ENCODE measurements at places on chromosomes 7 and 10.

- peaks cover 3% of the 10 kb centered on the region for H3K4me1 ChIP-seq
- DNase-seq: no peak
- no peaks in the 10 kb centered on the region for H3K27me3 ChIP-seq
- H3K4me3 ChIP-seq: no peak overlapping the region
- no peaks in the 10 kb centered on the region for H3K36me3 ChIP-seq
Measured at GRCh38 chr7:25244254-25245033, 16.2 kb upstream of the NPVF start.

GRCh38 chr10:29136411-29136810, 152.5 kb upstream of the LYZL1 start:
- no peaks in the 10 kb centered on the region for H3K4me1 ChIP-seq
- no peak for DNase-seq
- H3K27ac ChIP-seq: no peak overlapping the region
- H3K27me3 ChIP-seq: no peaks in the 10 kb centered on the region
- H3K4me3 ChIP-seq: no peak overlapping the region
- H3K36me3 ChIP-seq: no peaks in the 10 kb centered on the region

- DNase-seq: no peak
- peaks cover 7% of the 10 kb centered on the region for H3K4me1 ChIP-seq
- no peak overlapping the region for H3K27ac ChIP-seq
- H3K4me3 ChIP-seq: no peak overlapping the region
Measured at GRCh38 chr7:84274029-84274638, 79.5 kb upstream of the SEMA3A start.

DNA sequence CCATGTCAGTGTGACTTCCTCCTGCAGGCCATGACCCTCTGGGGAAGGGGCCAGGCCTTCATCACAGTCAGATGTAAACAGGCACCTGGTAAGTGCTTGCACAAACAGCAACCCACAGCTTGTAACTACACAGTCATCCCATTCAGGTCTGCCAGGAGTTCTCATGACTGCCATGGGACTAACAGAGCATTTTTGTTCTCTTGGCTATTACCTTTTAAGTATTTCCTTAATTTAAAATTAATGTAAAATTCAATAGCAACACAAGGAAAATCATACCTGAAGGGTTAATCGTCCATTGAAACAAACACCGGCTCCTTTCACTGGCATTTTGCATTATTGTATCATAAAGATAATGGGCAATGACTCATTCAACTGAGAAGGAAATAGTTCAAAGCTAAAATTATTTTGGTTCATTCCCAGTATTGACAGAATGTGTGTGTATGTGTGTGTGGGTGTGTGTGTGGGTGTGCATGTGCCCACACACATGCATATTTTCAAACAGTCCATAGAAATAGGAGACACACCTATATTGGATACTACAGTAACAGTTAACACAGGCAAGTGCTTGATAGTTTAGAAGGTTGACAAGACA, 307.9 kb downstream of the WDR11 start:
- no peak overlapping the region for H3K27ac ChIP-seq
- peaks cover 4% of the 10 kb centered on the region for H3K36me3 ChIP-seq
- no peak for DNase-seq
- H3K27me3 ChIP-seq: no peaks in the 10 kb centered on the region
- no peak overlapping the region for H3K4me3 ChIP-seq

DNA sequence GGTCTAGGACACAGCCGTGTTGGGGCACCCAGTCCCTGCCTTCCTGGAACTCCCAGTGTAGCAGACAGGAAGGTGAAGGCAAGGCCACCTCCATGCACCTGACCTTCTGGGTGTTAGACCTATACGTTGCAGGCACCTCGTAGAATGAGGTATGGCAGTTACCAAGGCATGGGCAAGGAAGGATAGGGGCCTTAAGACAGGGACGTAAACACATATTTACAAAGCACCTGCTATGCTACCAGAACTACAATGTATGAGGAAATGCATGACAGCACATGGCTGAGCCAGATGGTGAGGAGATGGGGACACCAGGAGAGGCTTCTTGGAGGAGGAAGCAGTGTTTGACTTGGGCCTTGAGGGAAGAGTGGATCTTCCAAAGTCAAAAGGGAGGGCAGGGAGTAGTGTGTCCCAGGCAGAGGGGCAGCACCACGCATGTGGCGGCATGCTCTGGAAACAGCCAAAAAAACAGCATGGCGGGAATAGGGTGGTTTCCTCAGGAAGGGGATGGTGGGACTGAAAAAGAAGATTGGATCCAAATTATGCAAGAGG, 231.2 kb downstream of the FANK1 start:
- H3K4me1 ChIP-seq: peaks cover 8% of the 10 kb centered on the region
- no peaks in the 10 kb centered on the region for H3K36me3 ChIP-seq
- H3K27ac ChIP-seq: no peak overlapping the region
- no peak for DNase-seq

DNA sequence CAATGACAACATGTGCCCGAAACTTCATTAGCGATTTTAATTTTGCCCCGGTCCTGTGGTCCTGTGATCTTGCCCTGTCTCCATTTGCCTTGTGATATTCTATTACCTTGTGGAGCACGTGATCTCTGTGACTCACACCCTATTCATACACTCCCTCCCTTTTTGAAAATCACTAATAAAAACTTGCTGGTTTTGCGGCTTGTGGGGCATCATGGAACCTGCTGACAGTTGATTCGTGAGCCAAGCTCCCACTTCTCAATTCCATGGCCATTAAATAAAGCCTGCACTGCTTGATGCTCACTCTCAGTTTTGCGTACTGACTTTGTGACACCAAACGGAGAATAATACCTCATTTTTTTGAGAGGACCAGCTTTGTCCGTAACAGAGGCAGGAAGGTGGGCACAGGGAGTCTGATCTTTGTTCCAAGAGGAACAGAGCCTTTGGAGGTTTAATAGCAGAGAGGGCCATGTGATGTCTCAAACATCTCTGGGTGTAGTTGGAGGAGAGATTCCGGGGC, 3.8 kb upstream of the ADAMTS14 start:
- H3K27ac ChIP-seq: no peak overlapping the region
- peaks cover 7% of the 10 kb centered on the region for H3K36me3 ChIP-seq
- H3K27me3 ChIP-seq: peaks cover 3% of the 10 kb centered on the region
- DNase-seq: no peak

- H3K4me3 ChIP-seq: no peak overlapping the region
- H3K4me1 ChIP-seq: no peaks in the 10 kb centered on the region
- no peaks in the 10 kb centered on the region for H3K36me3 ChIP-seq
- no peak overlapping the region for H3K27ac ChIP-seq
Measured at GRCh38 chr10:114748241-114748640, 73.3 kb upstream of the FHIP2A start.

- H3K27ac ChIP-seq: no peak overlapping the region
- peaks cover 2% of the 10 kb centered on the region for H3K4me1 ChIP-seq
- H3K36me3 ChIP-seq: peaks cover 5% of the 10 kb centered on the region
- H3K27me3 ChIP-seq: peaks cover 46% of the 10 kb centered on the region
- H3K4me3 ChIP-seq: no peak overlapping the region
Measured at GRCh38 chr7:27164367-27165088, 809 bp downstream of the HOXA9 start.

DNA sequence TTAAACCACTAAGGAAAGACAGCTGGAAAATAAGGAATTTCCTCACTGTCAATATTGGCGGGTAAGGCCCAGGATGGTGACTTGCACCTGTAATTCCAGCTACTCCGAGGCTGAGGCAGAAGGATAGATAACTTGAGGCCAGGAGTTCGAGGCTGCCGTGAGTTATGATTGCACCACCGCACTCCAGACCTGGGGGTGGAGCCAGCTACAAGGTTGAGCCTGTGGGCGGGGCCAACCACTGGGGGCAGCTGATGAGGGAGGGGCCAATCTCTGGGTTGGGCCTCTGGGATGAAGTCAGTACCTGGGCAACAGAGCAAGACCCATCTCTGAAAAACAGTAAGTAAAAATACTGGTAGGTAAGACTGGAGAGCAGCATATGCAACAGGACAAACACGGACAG, 80.1 kb upstream of the ADO start:
- no peak for DNase-seq

GRCh38 chr7:111006040-111006439, 84.9 kb upstream of the LRRN3 start:
- H3K27ac ChIP-seq: no peak overlapping the region
- no peaks in the 10 kb centered on the region for H3K36me3 ChIP-seq
- no peaks in the 10 kb centered on the region for H3K27me3 ChIP-seq
- H3K4me3 ChIP-seq: no peak overlapping the region

- H3K27me3 ChIP-seq: peaks cover 13% of the 10 kb centered on the region
- H3K4me3 ChIP-seq: no peak overlapping the region
- H3K4me1 ChIP-seq: no peaks in the 10 kb centered on the region
- H3K36me3 ChIP-seq: no peaks in the 10 kb centered on the region
Measured at GRCh38 chr10:47331954-47332353, 9.7 kb downstream of the GDF2 start.

DNA sequence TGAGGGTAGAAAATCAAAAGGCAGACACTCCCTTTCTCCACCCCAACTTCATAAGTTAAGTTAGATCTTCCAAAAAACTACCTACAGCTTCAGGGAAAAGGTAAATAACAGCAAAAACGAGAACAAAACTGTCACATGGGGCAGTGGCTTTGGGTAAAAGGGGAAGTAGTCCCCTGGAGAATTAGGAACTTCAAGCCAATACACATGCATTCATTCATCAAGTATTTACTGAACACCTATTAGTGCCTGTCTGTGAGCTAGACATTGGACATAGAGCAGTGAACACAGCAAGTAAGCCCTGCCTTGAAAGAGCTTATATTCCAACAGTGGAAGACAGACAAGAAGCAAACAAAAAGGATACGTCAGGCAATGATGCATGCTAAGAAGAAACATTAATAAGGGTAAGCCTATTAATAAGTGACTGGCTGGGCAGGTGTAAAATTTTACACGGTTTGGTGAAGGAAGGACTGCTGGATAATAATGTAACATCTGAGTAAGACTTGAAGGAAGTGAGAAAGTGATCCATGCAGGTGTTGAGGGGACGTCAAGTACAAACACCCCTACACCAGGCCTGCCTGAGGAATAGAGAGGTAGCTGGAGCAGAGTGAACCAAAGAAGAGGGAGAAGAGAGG, 69.6 kb upstream of the RAPGEF5 start:
- H3K36me3 ChIP-seq: no peaks in the 10 kb centered on the region

DNA sequence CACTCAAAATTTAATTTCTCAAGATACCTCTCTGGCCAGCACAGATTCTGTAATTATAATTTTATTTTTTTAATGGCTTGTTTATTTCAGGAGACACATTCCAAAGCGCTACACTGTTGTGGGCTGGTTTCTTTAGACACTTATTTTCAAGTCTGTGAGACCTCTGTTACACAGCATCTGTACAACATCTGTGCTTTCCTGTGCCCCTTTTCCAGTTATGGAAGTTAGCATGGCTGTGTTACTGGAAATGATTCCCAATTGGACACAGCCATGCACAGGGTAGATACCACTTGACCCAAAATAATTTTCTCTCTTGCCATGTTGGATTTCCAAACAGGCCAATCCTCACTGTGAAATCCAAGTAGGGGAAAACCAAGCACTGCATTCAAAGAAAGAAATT, 172.3 kb upstream of the ADCY1 start:
- H3K4me3 ChIP-seq: no peak overlapping the region
- no peak overlapping the region for H3K27ac ChIP-seq
- no peak for DNase-seq
- H3K27me3 ChIP-seq: peaks cover 4% of the 10 kb centered on the region

DNA sequence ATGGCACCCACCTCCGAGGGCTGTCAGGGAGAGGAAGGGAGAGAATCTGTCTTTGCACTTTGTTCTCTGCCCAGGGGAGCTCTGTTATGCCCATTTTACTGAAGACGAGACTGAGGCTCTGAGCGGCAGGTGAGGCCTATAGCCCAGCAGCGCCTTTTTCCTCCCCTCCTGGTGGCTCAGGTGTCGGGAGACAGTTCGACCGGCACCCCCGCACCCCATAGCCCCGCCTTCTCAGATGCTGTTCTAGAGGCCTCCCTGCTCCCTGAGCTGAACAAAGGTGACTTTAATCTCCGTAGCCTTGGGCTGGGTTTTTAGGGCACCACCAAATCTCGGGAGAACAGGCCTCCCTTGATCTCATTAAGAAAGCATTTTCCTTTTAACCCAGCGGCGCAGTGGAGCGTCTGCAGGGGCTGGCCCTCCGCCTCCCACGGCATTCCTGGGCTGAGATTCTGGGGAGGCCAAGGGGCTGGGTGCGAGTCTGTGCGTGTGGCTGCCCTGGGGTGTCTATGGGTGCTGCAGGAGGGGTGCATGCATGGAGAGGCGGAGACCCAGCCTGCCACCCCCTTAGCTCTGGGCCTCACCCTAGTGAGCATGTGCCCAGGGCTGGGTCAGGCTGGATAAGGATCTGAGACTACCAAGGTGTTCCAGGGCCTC, 3.3 kb downstream of the LFNG start:
- DNase-seq: no peak
- peak overlapping the region; percentile 66 for H3K27ac ChIP-seq
- H3K4me1 ChIP-seq: peaks cover 11% of the 10 kb centered on the region
- H3K4me3 ChIP-seq: peak overlapping the region; percentile 81
- no peaks in the 10 kb centered on the region for H3K36me3 ChIP-seq

DNA sequence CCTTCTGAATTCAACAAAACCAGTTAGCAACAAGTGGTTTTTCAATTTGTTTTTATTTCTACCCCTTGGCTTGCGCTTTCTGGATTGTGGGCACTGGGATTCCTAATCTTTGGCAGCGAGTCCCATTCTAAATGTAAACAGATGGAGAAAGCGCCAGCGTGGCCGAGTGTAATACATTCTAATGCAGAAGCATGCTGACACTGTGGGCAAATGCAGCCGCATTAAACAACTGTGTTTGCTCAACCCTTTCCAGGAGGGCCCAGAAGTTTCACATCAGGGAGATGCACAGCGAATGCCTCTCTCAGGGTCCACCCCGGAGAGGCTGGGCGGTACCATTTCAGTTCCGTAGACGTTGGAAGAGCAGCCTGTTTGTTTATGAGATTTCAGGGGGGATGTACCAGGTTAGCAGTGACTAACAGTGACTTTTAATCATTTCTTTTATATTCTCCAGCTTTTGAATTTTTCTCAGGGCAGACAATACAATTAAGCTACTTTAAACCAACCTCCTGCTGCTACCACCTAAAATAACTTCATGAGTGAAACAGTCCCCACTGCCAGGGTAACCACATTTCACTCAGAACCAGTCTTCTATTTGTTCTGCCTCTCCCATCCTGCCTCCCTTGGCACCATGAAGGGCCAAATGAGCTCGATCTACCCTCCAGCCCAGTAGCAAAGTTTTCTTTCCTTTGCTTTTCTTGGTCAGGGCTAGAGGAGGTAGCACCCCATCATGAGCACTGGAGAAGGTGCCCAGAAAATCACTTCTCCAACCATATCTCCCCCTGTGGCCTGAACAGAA, 164.2 kb upstream of the ITGB1 start:
- H3K27ac ChIP-seq: no peak overlapping the region
- H3K4me1 ChIP-seq: peaks cover 4% of the 10 kb centered on the region
- H3K4me3 ChIP-seq: no peak overlapping the region
- no peaks in the 10 kb centered on the region for H3K27me3 ChIP-seq

DNA sequence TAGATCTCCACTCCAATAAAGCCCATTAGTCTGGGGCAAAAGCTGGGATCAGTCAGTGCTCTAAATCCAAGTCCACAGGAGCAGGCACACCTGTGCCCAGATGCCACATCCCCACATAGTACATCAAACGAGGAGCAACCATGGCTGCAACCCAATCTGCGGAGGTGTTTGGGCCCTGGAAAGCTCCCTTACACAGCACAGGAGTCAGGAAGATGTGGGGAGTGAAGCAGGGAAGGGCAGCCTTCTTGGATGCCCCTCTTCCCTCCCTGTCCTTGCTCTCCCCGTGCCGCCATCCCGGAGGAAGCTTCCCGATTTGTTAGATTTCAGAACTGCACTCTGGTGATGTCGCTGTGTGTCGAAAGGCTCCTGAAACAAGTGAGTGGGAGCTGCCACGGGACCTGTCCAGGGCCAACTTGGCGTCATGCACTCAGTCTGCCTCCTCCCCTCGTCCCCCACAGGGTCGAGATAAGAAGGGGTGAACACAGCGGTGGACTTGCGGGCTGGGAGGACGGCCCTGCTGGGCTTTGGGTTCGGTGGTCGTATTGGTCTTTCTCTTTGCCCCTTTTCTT, 230.6 kb upstream of the GRB10 start:
- no peak overlapping the region for H3K4me3 ChIP-seq
- DNase-seq: no peak
- no peak overlapping the region for H3K27ac ChIP-seq
- H3K36me3 ChIP-seq: no peaks in the 10 kb centered on the region
